Effector CD8-positive, alpha-beta T cell (primary cell): ENCODE measurements at places on chromosomes 3 and 15.

DNA sequence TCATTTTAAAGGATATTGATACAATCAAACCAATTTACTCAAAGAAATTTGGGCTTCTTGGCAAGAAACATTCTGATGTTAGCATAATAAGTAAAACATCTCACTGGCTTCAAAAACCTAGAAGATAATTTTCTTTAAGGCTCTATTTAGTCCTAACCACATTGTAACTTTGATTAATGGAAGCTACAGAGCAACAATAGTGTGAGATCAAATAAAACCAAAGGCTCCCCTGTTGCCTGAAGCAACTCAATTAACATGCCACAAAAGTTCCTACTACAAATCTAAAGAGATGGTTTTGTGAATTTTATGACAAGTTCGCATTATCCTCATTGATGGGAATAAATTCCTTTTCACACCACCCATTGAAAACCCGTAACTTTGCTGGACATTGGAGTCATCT is 5.9 kb downstream of the DPH6 start:
- DNase-seq = no peak

GRCh38 chr15:93515256-93516051 is 426.4 kb upstream of the RGMA start:
- DNase-seq = no peak

- no peak for DNase-seq
Observed at GRCh38 chr3:148381051-148381450, 316.7 kb upstream of the AGTR1 start.

GRCh38 chr15:84022516-84022915 is 213.1 kb upstream of the GOLGA6L4 start:
- DNase-seq = no peak

DNA sequence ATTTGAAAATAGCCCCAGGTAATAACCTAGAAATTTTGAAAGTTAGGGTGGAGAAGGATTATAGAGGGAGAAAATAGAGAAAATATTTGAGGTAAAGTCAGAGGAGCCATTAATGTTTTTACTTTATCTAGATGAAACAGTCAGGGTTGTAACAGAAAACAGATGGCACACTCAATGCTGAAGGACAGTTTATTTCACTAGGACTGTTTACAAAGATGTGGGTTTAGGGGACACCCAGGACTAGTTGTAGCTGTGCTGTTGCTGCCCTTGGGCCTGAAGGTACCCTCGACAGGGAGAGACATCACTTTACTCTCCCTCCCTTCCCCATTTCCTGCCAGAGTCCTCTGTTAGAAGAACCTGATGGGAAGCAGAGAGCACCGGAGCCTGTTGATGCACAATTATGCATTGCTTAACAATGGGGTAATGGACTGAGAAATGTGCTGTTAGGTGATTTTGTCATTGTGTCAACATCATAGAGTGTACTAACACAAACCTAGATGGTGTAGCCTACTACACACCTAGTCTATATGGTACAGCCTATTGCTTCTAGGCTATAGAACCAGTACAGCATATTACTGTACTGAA is 103.8 kb downstream of the GALK2 start:
- no peak for DNase-seq
